ENCODE measurements at places on chromosomes 4 and X. TPM values are rescaled to one million over a fixed set of nuclear protein-coding genes. Genes with fewer than 3 reads are reported as not detected.

Gene GLRA2
- total RNA-seq: not detected

GRCh38 chr4:77025643-77026321 lies 50.0 kb downstream of the CCNI start:
- H3K4me3 ChIP-seq: no peak overlapping the region
- H3K4me1 ChIP-seq: peaks cover 43% of the 10 kb centered on the region
- H3K27me3 ChIP-seq: no peaks in the 10 kb centered on the region
- H3K36me3 ChIP-seq: peaks cover 42% of the 10 kb centered on the region
- no peak for DNase-seq

Gene ERVMER34-1
- total RNA-seq: 0.07 TPM

- no peak overlapping the region for H3K27ac ChIP-seq
- peaks cover 4% of the 10 kb centered on the region for H3K27me3 ChIP-seq
- DNase-seq: peak; percentile 60
- no peaks in the 10 kb centered on the region for H3K36me3 ChIP-seq
- H3K4me1 ChIP-seq: peaks cover 1% of the 10 kb centered on the region
- H3K4me3 ChIP-seq: no peak overlapping the region
Measured at GRCh38 chr4:163484906-163485305, 9.6 kb upstream of the TMA16 start.

DNA sequence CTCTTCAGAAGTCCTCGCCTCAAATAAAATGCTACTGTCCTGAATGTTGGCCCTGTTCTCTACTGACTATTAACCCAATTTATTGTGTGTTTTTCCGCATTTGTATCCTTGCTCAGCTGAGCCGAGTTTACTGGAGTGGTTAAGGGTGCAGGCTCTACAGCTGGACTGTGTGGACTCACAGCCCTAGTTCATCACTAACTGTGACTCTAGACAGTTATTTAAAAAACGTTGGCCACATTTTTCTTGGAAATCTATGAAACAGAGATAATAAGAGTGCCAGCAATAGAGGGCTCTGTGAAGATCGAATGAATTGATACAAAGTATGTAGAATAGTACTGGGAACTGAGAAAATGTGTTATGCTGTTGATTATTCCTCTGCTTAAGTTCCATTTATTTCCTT lies 2.9 kb upstream of the GUF1 start:
- no peak for DNase-seq
- H3K27me3 ChIP-seq: no peaks in the 10 kb centered on the region
- H3K27ac ChIP-seq: no peak overlapping the region
- no peaks in the 10 kb centered on the region for H3K36me3 ChIP-seq
- no peak overlapping the region for H3K4me3 ChIP-seq
- H3K4me1 ChIP-seq: peaks cover 12% of the 10 kb centered on the region

DNA sequence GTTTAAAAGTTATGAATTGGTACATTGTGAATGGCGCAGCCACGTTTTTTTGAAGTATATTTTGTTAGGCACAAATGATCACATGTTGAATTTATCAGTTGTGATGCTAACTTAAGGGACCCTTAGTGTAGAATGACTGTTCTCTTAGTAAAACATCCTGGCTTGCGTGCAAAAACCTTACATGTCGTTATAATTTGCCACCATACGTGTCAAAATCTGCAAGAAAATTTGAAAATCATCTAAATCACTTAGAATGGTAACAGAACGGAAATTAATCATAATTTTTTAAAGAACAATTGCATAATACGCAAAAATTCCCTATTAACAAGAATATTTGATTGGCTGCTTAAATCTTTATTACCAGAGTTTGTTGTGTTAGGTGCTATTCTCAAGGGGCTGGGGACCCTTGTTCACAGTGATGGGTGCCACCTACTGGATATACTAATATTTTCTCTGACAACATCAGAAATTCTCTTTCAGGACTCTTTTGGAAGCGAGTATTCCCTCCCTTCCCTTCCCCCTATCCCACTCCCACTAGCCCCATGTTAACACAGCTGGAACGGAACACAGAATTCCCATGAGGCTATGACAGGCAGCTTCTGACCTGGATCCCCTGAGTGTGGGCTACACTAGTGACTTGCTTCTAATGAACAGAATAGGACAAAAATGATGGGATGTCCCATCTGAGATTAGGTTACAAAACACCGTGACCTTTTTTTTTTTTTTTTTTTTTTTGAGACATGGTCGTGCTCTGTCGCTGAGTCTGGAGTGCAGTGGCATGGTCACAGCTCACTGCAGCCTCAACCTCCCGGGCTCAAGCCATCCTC lies 71.8 kb downstream of the SUPT20HL2 start:
- no peaks in the 10 kb centered on the region for H3K27me3 ChIP-seq
- no peak overlapping the region for H3K4me3 ChIP-seq
- no peak for DNase-seq
- peaks cover 11% of the 10 kb centered on the region for H3K4me1 ChIP-seq

DNA sequence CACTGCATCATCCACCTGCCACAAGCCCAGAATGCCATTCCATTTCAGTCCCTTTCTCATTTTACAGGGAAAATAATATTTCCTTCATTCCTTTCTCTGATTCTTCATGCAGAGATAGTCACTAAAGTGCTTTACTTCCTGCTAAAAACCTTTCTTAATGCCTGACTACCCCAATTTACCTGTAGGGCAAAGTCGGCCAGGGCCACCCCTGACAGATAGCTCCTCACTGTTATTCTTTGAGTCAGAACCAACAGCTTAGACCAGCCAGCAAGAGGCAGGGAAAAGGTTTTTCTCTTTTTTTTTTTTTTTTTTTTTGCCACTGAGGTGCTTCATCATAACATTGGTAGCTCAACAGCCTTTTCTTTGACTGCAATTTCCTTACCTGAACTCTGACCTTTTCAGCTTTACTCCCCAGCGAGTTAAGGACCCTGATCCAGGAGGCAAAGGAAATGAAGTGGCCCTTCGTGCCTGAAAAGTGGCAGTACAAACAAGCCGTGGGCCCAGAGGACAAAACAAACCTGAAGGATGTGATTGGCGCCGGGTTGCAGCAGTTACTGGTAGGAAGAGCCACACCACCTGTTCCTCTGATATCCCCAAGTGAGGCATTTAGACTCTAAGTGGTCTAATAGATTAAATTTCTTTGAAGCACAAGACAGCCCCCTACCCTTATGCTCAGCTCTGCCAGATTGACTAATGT lies 85.0 kb downstream of the ALPK1 start:
- no peaks in the 10 kb centered on the region for H3K4me1 ChIP-seq
- H3K36me3 ChIP-seq: peaks cover 32% of the 10 kb centered on the region
- H3K27me3 ChIP-seq: no peaks in the 10 kb centered on the region
- H3K27ac ChIP-seq: no peak overlapping the region
- H3K4me3 ChIP-seq: no peak overlapping the region
- DNase-seq: no peak

Gene MAGEC3
- total RNA-seq: not detected

DNA sequence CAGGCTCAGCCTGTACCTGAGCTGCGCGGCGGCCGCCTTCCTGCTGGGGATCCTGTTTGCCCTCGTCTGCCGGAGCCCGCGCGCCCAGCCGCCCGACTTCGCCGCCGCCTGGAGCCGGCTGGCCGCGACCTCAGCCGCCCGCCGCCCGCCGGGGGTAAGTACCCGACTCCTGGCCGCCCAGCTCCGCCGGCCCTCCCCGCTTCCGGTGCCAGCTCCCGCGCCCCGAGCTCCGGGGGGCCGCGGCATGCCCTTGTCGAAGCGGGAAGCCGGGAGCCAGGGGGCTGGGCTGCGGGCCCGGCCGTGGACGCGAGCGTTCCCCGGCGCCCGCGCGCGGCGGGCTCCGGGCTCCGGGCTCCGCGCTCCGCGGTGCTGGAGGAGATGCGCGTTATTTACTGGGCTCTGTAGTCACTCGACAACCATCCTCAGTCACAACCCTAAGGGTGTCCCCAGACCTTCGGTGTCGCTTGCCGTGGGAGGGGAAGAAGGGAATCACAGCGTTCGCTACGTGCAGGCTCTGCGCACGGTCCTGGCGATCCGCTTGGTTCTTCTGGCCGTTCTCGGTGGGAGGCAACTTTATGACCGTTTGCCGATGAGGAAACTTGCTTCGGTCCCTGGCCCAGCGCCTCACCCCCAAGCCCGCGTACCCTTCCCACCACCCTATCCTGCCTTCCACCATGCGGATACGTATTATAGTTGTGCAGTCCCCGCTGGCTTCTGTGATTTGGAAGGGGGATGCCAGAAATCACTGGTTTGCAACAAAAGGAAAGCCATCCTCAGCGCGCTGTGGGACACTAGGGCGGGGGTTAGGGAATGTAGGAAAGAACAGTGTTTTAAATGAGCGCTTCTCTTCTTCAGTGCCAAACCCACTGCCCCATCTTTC lies 944 bp downstream of the SNX25 start:
- H3K4me3 ChIP-seq: peak overlapping the region; percentile 88
- peak overlapping the region; percentile 64 for H3K27ac ChIP-seq
- DNase-seq: peak; percentile 61
- H3K27me3 ChIP-seq: no peaks in the 10 kb centered on the region
- H3K4me1 ChIP-seq: peaks cover 38% of the 10 kb centered on the region

- no peak for DNase-seq
- no peak overlapping the region for H3K4me3 ChIP-seq
- no peaks in the 10 kb centered on the region for H3K4me1 ChIP-seq
- no peak overlapping the region for H3K27ac ChIP-seq
- H3K36me3 ChIP-seq: peaks cover 15% of the 10 kb centered on the region
Measured at GRCh38 chrX:341541-342101, 23.0 kb upstream of the GTPBP6 start.

GRCh38 chr4:24768604-24769003 lies 26.8 kb upstream of the SOD3 start:
- DNase-seq: no peak
- H3K36me3 ChIP-seq: no peaks in the 10 kb centered on the region
- no peak overlapping the region for H3K27ac ChIP-seq
- no peaks in the 10 kb centered on the region for H3K4me1 ChIP-seq
- H3K27me3 ChIP-seq: no peaks in the 10 kb centered on the region
- H3K4me3 ChIP-seq: no peak overlapping the region

- H3K4me1 ChIP-seq: no peaks in the 10 kb centered on the region
- H3K27ac ChIP-seq: no peak overlapping the region
- peaks cover 5% of the 10 kb centered on the region for H3K36me3 ChIP-seq
- no peaks in the 10 kb centered on the region for H3K27me3 ChIP-seq
- no peak overlapping the region for H3K4me3 ChIP-seq
Measured at GRCh38 chr4:8090312-8090711, 68.3 kb downstream of the ABLIM2 start.

DNA sequence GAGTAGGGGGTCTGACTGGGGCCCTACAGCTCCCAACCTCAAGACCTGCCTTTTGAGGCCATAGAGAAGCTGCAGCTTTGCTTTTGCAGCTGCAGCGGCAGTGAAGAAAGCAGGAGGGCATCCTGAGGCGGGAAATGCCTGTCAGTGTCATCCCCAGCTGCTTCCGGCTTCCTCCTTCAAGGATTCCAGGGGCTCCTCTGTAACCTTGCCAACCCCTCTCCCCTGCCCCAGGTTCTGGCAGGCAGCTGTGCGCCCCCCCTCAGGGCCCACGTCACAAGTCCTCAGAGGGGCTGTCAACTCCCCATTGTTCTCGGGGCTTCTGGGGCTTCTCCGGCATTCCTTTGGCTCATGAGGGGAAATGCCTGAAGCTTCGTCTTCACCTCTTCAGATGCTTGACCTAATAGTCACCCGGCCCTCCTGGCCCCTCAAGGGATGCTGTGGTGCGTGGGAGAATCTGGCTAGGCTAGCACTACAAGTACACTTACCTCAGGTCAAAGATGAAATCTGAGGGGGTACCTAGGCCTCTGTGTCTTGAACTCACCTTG lies 31.9 kb downstream of the APLN start:
- H3K36me3 ChIP-seq: no peaks in the 10 kb centered on the region
- DNase-seq: no peak
- H3K27me3 ChIP-seq: no peaks in the 10 kb centered on the region
- H3K27ac ChIP-seq: no peak overlapping the region
- peaks cover 3% of the 10 kb centered on the region for H3K4me1 ChIP-seq

Gene HGFAC
- total RNA-seq: not detected

DNA sequence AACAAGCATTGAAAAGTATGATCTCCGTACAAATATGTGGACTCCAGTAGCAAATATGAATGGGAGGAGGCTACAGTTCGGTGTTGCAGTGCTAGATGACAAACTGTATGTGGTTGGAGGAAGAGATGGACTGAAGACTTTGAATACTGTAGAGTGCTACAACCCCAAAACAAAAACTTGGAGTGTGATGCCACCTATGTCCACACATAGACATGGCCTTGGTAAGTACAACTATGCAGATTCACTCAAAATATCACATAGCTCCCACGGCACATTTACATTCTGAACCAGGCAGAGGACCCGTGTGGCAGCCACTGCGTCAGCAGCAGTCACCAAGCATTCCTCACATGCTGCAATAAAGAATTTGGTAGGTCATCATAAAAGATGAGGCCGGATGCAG lies 41.3 kb downstream of the KLHL5 start:
- H3K27me3 ChIP-seq: no peaks in the 10 kb centered on the region
- H3K4me3 ChIP-seq: no peak overlapping the region
- H3K27ac ChIP-seq: no peak overlapping the region
- H3K4me1 ChIP-seq: no peaks in the 10 kb centered on the region

DNA sequence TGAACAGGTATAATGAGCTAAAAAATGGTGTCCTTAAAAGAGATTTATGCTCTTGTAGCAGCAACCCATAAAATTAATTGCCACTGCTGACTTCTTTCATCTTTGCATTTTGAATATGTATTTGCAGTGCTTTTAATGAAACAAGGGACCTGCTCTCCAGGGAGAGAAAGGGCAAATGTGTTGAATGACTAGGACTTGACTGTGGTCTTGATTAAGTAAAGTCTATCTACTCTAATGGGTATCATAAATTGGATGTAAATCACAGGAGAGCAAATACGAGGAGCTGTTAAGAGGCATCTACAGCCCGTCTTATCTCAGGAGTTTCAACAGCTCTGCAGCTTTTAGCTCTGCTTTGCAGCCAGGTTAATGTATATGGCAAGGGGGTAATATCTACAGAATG lies 216.4 kb downstream of the PALLD start:
- H3K4me1 ChIP-seq: peaks cover 7% of the 10 kb centered on the region
- no peak for DNase-seq
- no peak overlapping the region for H3K27ac ChIP-seq
- no peaks in the 10 kb centered on the region for H3K36me3 ChIP-seq
- H3K27me3 ChIP-seq: peaks cover under 1% of the 10 kb centered on the region

DNA sequence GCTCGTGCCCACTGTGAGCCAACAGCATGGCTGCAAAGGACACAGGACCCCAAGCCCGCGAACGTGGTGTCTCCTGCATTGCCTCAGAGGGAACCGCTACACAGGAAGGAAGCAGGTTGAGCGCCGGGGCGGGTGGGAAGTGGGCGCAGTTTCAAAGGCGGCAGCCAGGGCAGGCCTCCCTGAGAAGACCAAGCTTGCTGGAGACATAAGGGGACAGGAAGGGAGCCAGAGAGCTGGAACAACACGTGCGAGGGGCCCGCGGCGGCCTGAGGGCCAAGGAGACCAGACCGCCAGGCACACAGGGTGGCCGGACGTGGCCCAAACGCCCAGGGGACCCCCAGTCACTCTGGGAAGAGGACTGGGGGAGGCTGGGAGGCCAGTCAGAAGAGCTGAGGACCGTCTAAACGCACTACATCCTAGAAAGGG lies 32.0 kb downstream of the CTBP1 start:
- peak overlapping the region; percentile 46 for H3K4me3 ChIP-seq
- peak; percentile 82 for DNase-seq
- H3K36me3 ChIP-seq: peaks cover 27% of the 10 kb centered on the region
- H3K27ac ChIP-seq: peak overlapping the region; percentile 79
